Stimulated activated CD4-positive, alpha-beta T cell treated with anti-CD3 and anti-CD28 coated beads, Interleukin-1b, Interleukin-23, amount 100 ng/mL, for 4 hours (primary cell): ENCODE measurements at places on chromosomes 1 and 21.

DNA sequence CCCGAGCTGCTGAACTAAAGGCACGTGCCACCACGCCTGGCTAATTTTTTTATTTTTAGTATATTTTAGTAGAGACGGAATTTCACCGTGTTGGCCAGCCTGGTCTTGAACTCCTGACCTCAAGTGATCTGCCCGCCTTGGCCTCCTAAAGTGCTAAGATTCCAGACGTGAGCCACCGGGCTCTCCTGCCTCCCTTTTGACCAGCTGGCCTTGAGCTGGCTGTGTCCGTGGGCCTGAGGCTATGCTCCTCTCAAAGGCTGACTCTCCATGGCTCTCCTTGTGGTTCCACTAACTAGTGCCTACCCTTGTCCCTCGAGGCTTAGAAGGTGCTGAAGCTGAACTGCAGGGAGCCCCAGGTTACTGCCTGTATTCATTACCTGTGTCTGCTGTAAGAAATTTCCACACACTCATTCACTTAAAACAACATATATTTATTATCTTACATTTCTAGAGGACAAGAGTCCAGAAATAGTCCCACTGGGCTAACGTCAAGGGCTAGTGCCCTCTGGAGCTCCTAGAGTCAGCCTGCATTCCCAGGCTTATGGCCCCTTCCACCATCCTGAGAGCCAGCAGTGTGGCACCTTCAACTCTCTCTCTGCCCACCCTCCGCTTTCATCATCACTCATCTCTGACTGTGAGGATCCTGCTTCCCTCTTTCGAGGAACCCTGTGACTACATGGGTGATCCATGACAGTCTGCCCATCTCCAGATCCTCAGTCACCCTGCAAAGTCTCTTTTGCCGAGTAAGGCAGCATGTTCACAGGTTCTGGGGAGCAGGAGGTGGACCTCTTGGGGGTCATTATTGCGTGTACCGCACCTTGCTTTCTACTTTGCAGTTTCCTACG, 34.9 kb downstream of the ETS2 start:
- no peak for DNase-seq

DNA sequence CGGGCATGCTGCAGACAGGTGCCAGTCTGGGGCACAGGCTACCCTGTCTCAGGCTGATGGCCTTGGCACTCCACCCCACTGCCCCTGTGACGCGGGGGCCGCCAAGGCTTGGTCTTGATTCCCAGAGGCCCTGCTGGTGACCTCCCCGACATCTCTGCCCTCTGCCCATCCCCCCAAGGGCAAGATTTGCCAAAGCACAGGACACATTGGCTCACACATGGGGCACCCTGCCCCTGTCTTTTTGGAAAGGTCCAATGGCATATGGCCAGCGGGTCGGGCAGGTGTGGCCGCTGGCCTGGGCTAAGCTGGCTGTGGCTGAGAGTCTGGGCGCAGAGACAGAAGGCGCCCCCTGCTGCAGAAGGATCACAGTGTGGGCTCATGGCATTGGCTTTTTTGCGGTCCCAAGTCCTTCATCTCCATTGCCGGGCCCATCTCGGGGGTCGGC, 4.6 kb downstream of the MIB2 start:
- no peak for DNase-seq

- DNase-seq, result no peak
Observed at GRCh38 chr1:99122039-99122438, 117.4 kb upstream of the PLPPR5 start.

DNA sequence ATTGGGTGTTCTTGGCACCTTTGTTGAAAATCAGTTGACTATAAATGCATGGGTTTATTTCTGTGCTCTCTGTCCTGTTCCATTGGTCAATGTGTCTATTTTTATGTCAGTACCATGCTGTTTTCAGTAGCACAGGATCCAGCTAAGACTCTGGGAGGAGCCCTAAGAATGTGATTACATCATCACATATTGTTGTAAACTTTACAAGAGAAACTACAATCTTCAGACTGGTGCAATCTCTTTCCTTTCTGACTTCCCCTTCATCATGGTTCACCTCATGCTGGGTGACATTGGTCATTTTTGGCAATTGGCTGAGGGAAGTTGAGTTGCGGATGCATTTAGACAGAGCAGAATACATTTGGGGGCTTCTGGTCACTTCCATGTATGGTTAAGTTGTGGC, 88.4 kb downstream of the C21orf91 start:
- DNase-seq, result no peak

DNA sequence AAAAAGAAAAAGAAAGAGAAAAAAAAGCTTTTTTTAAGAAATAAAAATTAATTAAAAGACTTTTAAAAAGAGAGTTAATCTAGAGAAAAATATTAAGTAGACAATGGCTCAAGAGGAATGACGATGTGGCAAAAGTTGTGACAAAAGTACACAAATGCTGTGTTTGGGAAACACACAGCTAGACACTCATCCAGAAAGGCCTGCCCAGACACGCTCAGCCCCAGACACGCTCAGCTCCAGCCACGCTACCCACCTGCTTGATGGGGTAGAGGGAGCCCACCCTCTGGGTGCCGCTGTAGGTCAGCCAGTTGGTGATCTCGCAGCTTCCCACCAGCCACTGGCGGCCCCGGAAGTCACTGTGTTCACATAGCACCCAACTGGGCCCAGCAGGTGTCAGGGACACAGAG, 10.2 kb downstream of the CD52 start:
- DNase-seq, result no peak

DNA sequence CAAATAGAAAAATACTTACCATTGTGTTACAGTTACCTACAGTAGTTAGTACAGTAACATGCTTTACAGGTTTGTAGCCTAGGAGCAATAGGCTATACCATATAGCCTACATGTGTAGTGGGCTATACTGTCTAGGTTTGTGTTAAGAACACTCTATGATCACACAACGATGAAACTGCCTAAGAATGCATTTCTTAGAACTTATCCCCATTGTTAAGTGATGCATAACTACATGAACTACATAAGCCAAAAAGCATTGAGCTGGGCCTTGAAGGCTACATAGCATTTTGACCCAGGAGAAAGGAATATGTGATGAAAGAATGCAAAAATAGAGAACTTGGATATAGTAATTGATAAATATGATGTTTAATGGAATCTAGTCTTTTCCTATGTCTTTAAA, 46.4 kb upstream of the JUN start:
- DNase-seq, result no peak

DNA sequence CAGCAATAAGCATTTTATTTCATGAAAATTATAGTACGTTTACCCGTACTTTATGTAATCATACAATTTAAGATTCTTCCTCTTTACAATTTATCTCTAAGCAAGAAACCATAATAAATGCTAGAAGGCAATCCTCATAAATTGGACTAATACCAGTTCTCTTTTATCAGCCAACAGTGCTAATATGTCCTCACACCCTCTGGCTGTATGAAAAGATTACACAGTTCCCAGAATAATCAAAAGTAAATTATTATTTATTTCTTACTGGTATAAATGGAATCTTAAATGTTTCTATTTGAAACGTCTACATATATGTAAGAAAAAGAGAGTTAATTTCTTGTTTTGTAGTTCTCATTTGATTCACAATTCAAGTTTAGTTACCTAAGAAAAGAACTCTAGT, 3.1 kb upstream of the CDKN2C start:
- DNase-seq, result no peak

DNA sequence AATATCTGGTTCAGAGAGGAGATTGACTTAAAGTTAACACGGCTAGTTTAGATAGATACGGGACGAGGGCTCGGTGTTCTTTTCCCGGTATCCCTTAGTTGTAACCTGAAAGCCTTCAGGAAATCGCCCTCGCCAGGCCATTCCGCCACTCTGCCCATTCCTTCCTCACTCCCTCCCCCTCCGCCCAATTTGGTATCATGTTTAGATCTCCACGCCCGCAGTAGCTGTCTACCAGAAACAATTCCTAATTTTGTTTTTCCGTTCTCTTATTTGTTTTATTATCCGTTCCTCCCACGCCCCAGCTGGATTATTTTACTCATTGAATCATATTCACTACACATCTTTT, 685 bp upstream of the VAMP4 start:
- no peak for DNase-seq

GRCh38 chr1:176462674-176463378, at the start of gene PAPPA2:
Gene PAPPA2 (plus strand): TSS chr1:176463175. CDS start chr1:176556323, 93,148 bp downstream.
- no peak for DNase-seq

- DNase-seq, result no peak
Observed at GRCh38 chr1:75732703-75733102, 8.2 kb downstream of the ACADM start.

GRCh38 chr1:201694608-201695335, 134.2 kb upstream of the IPO9 start:
- no peak for DNase-seq

GRCh38 chr1:228047183-228047466, 35.4 kb upstream of the ARF1 start:
- DNase-seq, result no peak

- DNase-seq, result no peak
Observed at GRCh38 chr21:41133874-41134522, 34.0 kb upstream of the BACE2 start.

GRCh38 chr1:15915991-15916390, 59.9 kb downstream of the ZBTB17 start:
- no peak for DNase-seq

DNA sequence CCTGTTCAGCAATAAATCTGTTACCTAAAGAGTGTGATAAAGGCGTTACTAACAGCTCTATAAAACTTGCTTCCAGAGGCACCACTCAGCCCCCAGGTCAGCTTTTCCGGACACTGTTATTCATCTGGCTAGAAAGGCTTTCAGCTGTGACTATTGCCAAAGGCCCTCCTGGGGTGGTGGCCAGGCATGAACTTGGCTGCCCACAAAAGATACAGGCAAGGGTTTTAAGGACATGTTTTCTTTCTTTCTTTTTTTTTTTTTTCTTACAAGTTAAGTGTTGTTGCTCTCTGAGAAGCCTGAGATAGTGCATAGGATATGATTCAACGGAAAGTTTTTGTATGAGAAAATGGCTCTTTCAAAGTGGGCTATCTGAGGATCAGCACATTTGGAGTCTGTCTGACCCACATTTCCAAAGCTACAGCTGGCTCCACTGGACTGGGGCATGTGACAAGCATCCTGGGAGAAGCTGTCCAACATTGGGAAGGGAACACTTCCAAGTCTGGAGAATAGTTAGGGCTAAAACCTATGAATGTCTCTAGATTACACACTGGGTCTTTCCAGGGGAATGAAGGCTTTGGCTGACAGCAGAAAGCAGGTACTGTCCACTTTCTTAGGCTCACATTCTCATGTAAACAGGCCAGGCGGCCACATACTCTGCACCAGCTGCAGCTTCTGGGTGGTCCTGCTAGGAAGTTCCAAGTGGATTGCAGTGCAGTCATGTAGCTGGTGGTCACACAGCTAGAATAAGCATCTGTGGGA, 639.7 kb downstream of the LMO4 start:
- no peak for DNase-seq

- DNase-seq, result no peak
Observed at GRCh38 chr1:171457412-171457811, 27.9 kb upstream of the PRRC2C start.

GRCh38 chr1:1826356-1827088, 48.3 kb upstream of the NADK start:
- DNase-seq, result no peak

DNA sequence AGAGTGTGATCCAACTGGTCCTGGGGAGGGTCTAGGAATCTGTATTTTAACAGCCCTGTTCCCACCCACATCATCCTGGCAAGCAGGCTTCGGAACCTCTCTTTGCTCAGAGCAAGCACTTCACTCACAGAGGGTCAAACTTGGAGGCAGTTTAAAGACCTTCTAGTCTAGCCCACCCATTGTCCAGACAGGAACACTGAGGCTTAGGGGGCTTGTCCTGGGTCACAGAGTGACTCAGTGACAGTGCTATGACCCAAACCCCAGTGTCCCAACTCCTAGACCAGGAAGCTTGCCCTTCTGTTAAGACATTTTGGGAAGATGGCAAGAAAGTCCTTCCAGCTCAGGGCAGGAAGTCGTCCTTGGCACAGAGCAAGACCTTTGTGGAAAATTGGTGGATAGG, 36.5 kb downstream of the FBXO2 start:
- DNase-seq, result no peak
